ENCODE measurements at places on chromosomes 1 and 21. TPM values are rescaled to one million over a fixed set of nuclear protein-coding genes. Genes with fewer than 3 reads are reported as not detected.

NFIA gene
- 118 TPM for total RNA-seq

- no peak for DNase-seq
Measured at GRCh38 chr1:79859212-79859948, 852.9 kb upstream of the ADGRL4 start.

- DNase-seq = no peak
Measured at GRCh38 chr1:220806408-220806807, 19.7 kb downstream of the MTARC1 start.

GRCh38 chr1:203644661-203645510, 18.3 kb downstream of the ATP2B4 start:
- no peak for DNase-seq

GRCh38 chr1:114428083-114428754, 82.8 kb downstream of the TRIM33 start:
- DNase-seq = no peak

DNA sequence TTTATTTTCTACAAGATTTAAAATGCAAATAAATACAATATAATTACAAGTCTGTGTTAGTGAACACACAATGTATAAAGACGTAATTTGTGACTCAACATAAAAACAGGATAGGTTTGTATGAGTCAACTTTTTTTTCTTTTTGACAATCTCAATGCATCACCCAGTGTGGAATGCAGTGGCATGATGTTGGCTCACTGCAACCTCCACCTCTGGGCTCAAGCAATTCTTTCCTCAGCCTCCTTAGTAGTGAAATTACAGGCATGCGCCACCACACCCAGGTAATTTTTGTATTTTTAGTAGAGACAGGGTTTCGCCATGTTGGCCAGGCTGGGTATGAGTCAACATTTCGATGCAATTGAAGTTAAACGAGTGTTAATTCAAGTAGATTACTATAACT, 5.9 kb upstream of the SPRR2E start:
- no peak for DNase-seq

DRAXIN gene
- 0.35 TPM for total RNA-seq

- no peak for DNase-seq
Measured at GRCh38 chr1:228978484-228979324, 243.4 kb downstream of the RHOU start.

DNA sequence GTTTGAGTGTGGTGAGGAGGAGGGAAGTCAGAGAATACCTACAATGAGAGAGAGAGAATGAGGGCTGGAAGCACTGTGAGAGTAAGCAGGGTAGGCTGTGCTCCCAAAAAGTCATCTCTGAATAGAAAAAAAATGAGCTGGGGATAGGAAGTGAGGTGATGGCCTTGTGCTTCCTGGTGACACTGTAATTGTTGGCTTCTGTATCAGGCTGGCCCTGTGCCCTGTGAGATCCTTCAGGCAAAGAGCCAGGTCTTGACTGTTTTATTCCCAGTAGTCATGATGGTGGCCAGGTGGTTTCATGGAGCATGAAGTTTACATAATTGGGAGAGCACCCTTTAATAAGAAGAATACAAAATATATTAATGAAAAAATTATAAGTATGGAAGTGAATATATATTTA, 20.4 kb upstream of the SPATA6 start:
- no peak for DNase-seq

GRCh38 chr1:158019171-158019868, 25.9 kb downstream of the KIRREL1 start:
- no peak for DNase-seq

GRCh38 chr21:34953950-34954349, 95.2 kb downstream of the RUNX1 start:
- no peak for DNase-seq

DNA sequence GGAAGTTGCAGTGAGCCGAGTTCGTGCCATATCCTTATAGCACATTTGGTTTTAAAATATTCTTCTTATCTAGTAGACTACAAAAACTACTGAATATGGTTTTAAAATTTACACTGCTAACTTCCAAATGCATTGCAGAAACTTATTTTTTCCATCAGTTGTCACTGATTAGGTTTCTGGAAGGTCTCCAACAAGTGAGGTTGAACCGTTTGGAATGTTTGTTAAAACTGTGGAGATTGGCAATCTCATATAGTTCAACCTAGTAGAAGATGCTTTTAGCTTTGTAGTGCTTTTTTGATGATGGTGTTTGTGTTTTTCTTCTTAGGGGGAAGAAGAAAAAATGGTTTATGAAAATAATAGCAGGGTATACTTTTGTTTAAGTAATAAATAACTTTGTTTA, 12.9 kb downstream of the CENPF start:
- DNase-seq = no peak

DNA sequence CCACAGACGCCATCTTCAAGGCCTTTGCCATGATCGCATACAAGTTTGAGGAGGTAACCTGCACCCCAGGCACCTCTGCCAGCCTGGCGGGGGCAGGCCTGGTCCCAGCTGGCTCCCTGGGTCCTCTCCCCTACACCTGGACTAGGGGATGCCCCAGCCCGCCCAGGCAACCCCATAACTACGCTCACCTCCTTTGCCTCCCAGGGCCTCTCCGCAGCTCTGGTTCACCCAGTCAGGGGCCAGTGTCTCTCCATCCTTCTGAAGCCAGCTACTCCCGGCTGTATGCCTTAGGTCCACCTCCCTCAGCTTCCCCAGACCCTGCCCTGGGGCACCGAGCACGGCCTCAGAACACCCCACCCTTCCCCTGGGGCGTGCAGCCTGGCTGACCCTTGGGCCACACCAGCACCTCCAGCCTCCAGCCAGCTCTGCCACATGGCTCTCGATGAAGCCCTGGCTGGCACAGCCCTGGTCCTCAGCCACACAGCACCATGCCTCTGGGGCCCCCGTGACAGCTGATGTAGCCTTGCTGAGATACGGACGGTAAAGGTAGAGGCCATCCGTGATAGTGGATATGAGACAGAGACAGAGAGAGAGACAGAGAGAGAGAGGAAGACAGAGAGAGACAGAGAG, 80.4 kb upstream of the COL6A1 start:
- DNase-seq = no peak

GRCh38 chr21:44052071-44052829, 40.1 kb downstream of the TRAPPC10 start:
- DNase-seq = no peak

MMP23B gene
- total RNA-seq = 87.2 TPM

DNA sequence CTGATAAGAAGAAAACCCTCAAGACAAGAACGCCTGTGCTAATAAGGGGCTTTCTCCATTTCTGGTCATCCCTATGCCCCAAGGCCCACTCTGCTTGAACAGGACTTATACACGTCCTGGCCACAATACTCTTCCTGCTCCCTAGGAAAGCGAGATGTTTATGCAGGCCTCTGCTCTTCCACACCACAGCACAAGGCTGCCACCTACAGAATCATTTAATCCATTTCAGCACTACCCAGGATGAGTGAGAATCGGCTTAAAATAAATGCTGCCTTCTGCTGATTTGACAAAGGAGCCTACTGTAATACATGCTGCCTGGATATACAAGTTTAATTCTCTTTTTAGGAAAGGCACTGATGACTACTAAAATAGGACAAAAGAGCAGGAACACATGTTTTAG, 29.4 kb downstream of the FRRS1 start:
- no peak for DNase-seq

AQP10 gene
- total RNA-seq = not detected

GRCh38 chr1:204265665-204266064, 51.9 kb upstream of the GOLT1A start:
- DNase-seq = no peak

DNA sequence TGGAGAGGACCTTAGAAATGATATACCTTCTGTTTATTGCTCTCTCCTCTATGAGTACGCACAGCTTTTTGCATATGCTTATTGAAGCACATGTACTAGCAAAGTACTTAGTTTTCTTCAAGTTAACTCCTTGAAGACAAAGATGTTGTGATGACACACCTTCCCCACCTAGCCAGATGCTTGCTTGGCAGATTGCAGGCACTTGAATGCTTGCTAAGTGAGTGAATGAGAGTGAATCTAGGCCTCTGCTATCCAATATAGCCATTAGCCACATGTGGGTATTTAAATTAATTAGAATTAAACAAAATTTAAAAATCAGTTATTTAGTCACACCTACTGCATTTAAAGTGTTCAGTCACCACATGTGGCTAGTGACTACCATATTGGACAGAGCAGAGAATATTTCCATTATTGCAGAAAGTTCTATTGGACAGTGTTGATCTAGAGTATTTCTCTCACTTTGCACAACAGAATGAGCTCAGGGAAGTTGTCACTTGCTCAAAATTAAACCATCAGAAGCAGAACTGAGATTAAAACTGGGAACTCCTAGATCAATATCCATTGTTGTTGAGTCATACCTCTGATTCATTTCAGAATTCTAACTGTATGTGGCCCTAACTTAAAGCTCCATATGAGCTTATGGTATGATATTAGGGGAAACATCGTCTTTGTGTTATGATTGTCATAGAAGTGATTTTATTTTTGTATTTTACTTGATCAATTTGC, 8.6 kb upstream of the EEIG2 start:
- no peak for DNase-seq

GRCh38 chr1:234608025-234608910, 1.7 kb downstream of the IRF2BP2 start:
- peak; percentile 74 for DNase-seq

DNA sequence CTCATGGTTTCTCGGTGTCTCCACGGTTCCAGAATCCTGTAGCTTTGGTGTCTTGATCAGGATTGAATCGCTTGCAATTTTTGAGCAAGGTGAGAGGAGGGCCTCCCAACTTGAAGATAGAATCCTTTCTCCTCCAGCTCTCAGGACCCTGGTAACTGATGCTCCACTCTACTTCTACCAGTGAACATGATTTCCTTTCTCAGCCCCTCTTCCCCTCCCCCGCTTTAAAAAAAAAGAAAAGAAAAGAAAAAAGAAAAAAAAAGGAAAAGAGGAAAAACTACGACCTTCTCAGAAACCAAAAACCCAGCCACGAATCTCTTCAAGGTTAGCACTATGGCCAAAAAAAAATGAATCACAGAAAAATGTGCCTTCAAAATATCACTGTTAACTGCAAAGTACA, 1.2 kb downstream of the ARHGEF11 start:
- no peak for DNase-seq

DNA sequence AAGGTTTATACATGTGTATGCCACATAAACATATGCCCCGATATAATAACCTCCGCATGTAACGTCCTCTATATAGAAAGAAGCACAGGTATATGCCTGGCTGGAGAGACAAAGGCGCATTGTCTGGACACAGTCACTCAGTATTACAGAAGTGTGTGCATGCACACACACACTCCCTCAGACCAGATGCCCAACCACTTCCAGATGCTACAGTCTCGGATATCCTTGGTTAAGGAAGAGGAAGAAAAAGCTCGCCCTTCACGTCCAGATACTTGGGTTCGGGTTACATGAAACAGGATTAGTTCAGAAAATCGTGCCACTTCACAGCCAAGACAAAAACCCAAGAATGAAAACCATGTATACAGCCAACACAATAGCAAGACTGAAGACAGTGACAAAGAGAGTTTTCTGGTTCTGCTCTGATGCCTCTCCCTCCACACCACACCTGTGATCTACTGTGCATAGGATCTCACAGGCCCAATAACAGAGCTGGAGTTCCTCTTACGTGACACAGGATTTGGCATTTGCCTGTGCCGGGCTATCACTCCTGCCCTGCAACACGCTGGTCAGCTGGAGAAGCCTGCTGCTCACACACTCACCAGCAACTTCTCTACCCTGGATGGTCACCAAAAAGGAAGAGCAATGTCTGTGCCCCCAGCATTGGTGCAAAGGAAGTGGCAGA, 75.0 kb downstream of the SSBP3 start:
- no peak for DNase-seq

DNA sequence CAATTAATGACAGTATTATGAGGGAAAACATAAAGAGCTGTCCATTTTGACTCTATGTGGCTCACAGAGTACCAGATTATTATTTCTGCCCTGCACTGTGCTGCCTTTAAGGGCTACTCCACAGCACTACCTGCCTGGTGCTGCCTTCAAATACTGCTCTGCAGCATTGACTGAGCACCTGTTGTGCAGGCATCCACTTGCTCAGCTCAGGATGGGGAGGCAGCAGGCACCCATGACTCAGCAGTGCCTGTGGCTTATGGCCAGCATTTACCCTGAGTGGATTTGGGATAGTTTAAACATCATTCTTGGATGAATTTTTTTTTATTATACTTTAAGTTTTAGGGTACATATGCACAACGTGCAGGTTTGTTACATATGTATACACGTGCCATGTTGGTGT, 953 bp upstream of the KPRP start:
- DNase-seq = no peak

- no peak for DNase-seq
Measured at GRCh38 chr1:88801575-88802208, 89.7 kb downstream of the GTF2B start.

CCDC30 gene
- 3.0 TPM for total RNA-seq

- no peak for DNase-seq
Measured at GRCh38 chr1:30472009-30472408, 251.4 kb downstream of the MATN1 start.

TPTE gene
- not detected for total RNA-seq

DNA sequence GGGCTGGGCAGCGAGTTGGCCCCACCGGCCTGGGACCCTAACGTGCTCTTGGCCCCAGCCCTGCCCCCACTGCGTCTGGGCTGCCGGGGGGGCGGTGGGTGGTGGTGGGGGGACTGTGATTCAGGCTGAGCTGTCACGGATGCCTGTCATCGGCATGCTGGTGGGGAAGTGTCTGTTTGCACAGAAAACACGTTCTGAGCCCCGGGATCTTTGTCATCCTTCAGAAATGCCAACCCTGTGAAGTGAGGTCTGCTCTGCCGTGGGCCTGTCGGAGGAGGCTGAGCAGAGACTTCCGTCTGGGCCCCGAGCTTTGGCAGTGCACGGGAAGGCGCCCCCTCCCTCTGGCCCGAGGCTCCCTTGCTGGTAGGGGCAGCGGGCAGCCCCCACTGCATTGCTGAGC, 24.3 kb upstream of the PLCH2 start:
- DNase-seq = no peak

CFHR4 gene
- total RNA-seq = not detected

DNA sequence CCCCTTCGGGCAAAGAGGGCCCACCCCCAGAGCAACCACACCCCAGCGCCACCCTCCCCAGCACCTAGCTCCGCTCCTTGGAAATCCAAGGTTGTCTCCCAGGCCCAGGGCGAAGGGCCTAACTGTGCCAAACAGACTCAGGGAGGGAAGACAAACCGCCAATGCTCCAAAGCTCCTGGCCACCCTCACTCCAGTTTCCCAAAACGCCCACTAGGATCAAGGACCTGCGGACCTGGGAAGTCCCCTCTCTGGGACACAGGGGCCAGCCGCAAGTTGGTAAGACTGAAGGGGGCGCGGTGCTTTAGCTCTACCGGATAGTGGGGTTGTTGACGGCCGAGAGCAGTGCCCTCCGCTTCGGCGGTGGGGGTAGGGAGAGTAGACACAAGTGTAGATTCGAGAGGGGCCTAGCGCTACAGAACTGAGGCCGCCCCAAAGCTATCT, 581 bp downstream of the IRF6 start:
- DNase-seq = no peak

- no peak for DNase-seq
Measured at GRCh38 chr1:44297695-44298400, 57.2 kb downstream of the ERI3 start.

DNA sequence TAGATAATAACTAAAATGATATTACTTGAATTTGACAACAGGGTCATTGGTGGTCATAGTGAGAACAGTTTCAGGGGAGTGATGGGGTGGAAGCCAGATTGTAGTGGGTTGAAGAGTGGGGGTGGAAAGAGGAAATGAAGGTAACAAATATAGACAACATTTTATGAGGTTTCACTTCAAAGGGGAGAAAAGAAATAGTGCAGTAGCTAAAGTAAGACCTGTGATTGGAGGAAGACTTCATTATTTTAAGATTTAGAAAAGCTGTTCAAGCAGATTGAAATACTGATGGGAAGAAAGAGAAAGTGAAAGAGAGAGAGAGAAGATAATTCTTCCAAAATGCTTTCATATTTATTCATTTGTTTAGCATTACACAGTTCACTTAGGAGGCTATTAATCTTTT, 52.0 kb upstream of the KCNA3 start:
- DNase-seq = no peak

ATAD3C gene
- total RNA-seq = 0.27 TPM
